ENCODE measurements at places on chromosomes 3 and 15.

GRCh38 chr3:113721636-113722035 lies 24.4 kb downstream of the NAA50 start:
- DNase-seq: no peak

- no peak for DNase-seq
Measured at GRCh38 chr3:195815169-195815771, 3.5 kb upstream of the MUC4 start.

DNA sequence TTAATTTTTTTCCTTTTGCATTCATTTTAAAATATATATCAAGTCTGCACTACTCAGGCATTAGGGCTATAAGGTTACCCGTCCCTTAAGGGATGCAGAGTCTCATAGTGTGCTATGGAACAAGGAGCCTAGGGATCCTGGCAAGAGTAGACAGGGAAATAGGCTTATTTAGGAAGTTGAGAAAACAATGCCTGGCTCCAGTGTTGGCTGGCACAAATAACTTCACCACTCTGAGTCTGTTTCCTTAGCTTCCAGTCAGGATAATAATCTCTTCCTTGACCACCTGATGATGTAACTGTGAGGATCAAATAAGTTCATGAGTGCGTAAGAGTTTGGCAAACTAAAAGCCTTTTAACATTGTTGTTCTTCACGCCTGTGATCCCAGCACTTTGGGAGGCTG lies 540.8 kb upstream of the IL12A start:
- DNase-seq: no peak

DNA sequence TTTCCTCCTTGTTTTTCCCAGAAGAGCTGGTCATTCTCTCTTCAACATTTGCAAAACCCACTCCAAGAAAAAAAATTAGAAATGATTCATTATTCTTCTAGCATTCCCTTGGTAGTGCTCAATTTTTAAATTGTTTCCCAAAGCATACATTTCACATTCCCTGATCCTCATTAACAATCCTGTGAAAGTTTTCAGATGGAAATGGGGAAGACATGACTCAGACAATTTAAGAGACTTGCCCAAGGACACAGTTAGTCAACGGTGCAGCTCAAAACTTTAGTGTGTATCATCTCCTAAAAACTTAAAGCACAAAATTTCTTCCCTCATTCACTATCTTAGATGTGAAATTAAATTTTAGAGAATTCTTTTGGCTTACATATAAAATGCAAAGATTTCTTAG lies 17.1 kb upstream of the ABI3BP start:
- no peak for DNase-seq

GRCh38 chr15:45635763-45636292 lies 999 bp downstream of the SQOR start:
- DNase-seq: no peak

DNA sequence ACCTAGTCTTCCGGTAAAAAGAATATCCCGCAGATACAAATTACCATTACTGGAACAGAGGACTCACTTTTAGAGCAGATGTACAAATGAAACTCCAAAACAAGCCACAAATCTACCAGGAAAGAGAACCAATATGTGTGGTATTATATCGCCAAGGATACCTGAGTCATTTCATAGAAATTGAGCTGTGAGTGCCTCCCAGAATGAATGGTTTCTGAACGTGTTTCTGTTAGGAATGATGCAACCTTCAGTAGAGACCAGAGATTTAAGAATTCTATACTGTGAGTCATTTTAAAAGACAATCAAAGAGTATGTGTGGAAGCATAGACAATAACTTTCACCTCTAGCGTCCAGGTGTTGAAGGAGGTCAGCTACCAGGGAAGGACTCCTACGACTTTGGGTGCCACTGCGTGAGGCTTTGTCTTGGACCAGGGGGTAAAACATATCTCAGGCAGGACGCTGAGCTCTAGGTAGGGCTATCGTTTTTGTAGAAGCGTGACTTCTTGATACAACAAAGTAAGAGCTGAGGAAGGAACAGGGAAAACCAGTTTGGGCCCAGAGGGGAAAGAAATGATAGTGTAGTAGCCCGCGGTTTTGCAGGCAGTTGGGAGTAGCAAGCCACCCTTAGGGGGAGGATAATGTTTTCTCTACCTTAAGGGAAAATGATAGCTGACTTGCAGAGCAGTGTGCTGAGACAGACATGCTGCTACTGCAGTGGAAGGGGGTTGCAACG lies 210.4 kb downstream of the TP63 start:
- no peak for DNase-seq

DNA sequence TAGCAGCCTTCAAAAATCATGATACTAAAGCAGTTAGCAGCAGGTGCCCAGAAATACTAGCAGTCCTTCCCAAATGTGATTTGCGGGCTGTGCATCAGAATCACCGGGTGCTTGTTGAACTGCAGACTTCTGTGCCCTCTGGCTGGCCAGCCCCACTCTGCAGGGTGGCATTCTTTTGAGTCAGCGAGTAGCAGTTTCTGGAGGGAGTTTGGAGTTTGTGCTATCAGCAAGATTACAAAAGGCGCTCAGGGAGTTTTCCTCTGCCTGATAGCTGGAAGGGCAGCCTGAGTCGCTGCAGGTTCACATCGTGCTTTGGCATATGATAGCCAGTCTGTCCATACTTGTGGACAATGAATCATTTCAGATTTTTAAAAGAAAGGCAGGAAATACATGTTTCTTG lies 57.6 kb downstream of the CLDN11 start:
- DNase-seq: no peak

DNA sequence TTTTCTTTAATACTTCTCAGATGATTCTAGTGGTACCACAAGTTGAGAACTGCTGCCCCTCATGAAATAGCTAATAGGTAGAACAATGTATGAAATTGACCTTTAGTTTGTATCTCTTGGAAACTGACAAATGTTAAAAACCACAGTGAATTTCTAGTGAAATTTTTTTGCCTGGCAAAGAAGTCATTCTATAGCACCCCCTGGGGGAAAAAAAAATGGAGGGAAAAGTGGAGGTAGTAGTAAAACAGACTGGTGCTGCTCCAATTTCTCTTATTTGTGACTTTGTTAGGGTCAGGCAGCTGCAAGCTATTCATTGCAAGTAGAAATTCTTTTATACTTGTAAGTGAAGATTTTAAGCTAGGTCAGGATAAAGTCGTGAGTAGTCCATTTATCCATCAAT lies 605.0 kb downstream of the NLGN1 start:
- no peak for DNase-seq
